Astrocyte of the spinal cord (primary cell): ENCODE measurements at places on chromosomes 16 and 17.

- no peak for DNase-seq
These were observed 60.8 kb downstream of the COPRS start for GRCh38 chr17:31798205-31798724.

GRCh38 chr16:55039931-55040330 is 109.3 kb downstream of the IRX5 start:
- no peak for DNase-seq

DNA sequence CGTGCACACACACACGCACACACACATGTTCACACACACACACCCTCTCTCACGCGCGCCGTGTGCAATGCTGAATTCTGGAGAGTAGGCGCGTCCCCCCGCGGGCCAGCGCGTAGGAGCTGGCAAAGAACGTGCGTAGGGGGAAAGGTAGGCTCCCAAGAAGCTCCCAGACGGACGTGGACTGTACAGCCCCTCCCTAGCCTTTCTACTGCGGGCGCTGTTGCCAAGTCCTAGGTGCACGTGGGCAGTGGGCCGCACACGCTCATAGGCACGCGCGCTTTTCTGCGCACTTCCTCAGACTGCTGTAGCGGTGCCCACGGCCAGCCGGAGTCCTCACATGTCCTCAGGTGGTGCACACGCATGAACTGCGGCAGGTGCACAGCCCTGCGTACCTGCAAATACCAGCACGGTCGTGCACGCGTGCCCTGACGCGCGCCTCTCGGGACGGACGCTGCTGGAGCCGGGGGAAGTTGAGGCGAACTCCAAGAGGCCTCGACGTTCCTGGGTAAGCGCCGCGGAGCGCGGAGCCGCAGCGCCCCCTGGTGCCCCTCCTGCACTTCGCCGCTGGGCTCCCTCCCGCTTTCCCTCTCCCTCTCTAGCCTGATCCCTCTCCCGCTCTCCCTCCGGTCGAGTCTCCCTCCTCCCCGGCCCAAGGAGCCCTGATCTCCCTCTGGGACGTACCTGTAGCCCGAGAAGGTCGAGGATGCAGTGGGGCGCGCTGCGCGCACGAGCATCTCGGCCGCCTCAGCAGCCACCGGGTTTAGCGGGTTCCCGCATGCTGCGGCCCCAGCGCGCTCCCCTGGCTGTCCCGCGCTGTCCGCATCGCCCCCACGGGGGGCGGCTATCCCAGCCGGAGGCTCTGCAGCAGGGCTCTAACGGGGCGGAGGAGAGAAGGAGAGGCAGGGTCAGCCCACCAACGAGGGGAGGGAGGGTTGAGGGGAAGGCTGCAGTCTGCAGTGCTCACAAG is 749 bp downstream of the GRIN2A start:
- peak; percentile 67 for DNase-seq

- no peak for DNase-seq
These were observed 230.5 kb upstream of the ASIC2 start for GRCh38 chr17:33523577-33523981.

DNA sequence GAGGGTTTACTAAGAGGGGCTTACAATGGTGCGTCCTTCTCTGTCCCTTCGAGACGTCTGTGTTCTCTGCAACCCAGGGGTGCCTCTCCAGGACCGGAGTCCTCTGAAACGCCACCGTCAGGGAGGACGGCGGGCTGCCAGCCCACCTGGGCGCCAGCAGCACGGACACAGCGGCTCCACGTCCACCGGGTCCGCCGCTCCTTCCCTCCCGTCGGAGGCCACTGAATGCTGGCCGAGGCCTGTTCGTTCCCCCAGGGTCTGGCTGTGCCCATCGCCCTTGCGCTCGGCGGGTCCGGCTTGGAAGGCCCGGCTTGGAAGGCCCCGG is 403 bp downstream of the TEPSIN start:
- no peak for DNase-seq

- DNase-seq, result no peak
These were observed 36.1 kb downstream of the LIG3 start for GRCh38 chr17:35016369-35016768.

DNA sequence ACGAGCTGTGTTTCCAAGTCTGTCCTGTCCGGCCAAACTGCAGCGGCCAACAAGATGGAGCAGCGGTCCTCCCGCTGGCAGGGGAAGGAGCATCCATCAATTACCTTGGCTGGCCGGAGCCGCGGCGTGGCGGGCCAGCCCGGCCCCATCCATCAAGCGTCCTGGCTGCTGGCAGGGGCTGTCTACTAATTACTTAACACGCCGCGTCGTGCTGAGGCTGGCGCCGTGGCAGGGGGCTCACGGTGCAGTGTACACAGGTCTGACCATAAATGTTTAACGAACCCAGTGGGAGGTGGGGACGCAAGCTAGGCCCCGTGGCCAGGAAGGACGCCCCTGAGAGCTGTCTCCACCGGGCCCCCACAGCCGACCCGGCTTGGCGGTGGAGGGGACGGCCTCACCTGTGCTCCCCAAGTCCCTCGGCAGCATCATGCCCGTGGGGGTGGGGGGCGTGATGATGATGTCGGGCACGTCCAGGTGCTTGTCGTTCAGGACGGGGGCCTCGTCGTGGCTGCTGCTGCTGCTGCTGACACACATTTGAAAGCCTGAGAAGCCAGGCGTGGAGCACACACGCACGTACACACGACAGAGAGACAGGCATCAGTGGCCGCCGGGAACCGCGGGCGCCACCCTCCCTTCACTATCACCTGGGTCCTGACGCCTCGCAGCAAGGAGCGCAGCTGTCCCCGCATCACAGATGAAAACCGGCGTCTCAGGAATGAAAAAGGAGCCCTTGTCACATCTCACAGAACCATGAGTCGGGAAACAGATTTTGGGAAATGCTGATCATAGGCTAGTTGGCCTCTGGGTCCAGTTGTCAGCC is 21.2 kb upstream of the GINS2 start:
- no peak for DNase-seq

- DNase-seq, result no peak
These were observed 10.6 kb downstream of the PEMT start for GRCh38 chr17:17580662-17581470.

DNA sequence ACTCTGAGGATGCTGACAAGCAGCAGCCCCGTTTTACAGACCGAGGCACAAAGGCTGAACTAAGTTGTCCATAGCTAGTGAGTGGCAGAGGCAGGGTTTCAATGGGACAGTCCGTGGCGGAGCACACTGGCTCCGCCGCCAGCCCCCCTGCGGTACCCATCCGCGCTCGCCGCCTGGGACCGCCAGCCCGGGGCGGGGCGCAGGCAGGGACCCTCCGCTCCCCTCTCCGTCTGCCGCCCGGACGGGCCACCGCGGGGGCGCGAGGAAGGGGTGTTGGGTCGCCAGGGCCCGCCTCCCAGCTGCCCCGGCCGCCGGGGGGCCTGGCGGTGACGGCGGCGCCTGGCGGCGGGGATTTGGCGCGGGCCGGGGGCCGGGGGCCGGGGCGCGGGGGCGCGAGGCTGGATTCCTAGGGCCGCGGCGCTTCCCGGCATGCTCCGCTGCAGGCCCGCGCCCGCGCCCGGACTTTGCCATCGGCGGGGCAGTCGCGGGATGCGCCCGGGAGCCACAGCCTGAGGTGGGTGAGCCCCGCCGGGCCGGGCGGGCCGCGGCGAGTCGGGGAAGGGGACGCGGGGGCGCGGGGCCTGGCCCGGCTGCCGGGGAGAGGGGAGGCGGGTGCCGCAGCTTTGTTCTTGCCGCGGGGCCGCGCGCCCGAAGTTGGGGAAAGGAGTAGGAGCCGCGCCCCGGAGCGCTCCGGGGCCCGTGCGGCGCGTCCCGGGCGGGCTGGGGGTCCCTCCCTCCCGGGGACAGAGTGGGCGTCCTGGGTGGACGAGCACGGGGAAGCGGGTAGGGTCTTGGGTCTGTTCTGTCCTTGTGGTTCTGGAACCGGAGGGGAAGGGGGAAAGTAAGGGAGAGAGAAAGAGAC is at the start of gene TMEM98:
TSS of gene TMEM98 (plus strand) at position 430 of the 862 bp plus-strand sequence. CDS start 3,376 bp downstream, outside the sequence.
- no peak for DNase-seq

DNA sequence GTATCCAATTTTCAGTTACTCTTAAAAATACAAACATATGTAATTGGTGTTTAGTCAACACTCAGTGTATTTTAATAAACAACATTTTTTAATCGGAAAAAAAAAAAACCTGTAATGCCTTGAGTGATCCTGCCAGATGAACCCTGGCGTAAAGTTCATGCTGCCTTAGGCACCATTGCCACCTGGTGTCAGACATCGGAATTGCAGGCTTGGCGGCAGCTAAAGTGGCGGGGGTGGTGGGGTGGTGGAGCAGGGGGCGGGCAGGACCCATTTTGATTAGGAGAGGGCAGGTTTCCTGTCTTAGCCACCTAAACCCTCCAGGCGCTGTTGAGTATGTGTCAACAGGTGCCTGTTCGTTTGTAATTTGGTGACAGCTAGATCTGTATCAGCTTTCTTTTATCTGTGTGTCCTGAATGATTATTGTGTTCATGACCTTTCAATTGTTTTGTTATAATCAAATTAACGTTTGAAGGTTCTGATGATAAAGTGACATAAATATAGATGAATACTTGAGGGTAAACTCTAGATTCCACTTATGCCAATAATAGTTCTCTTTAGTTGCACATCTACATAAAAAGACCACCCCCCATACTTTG is 588.7 kb downstream of the CDH13 start:
- DNase-seq, result peak; percentile 38
